ENCODE measurements at places on chromosomes 5 and 9.
A peak's percentile ranks its signal among the peaks of the same experiment; 100 is the strongest.

- DNase-seq, result no peak
These were observed 7.1 kb upstream of the EGFL7 start for GRCh38 chr9:136655536-136656182.

- DNase-seq, result no peak
These were observed 50.1 kb downstream of the FRMPD1 start for GRCh38 chr9:37700900-37701299.

GRCh38 chr5:117497601-117498000 is 923.0 kb upstream of the SEMA6A start:
- no peak for DNase-seq

- DNase-seq, result peak; percentile 48
These were observed 156.8 kb downstream of the MACROH2A1 start for GRCh38 chr5:135242021-135242865.

GRCh38 chr9:89632192-89632733 is 27.5 kb downstream of the GADD45G start:
- no peak for DNase-seq

- peak; percentile 64 for DNase-seq
These were observed 197.7 kb downstream of the MCTP1 start for GRCh38 chr5:95086927-95087815.

- DNase-seq, result no peak
These were observed 84.7 kb upstream of the BRINP1 start for GRCh38 chr9:119453980-119454379.

GRCh38 chr5:115671939-115672338 is 46.1 kb upstream of the TMED7 start:
- no peak for DNase-seq

GRCh38 chr9:98228392-98229089 is 26.9 kb downstream of the TBC1D2 start:
- peak; percentile 29 for DNase-seq

DNA sequence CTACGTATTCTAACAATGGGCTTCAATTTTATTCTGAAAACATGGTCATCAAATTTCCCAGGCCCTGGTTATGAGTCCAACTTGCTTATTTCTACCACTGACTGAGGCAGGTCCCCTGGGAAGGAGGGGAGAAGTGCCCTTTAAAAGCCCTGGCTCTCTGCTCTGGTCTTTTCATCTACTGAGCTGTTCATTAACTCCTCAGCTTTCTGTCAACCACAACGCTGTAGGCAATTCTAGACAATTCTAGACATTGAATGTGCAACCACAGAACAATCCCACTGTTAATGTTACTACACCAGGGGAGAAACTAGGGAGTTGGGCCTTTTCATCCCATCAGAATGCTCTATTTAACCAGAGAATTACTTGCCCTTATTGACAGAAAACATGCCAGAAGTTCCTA is 10.0 kb downstream of the MOCS2 start:
- DNase-seq, result no peak

DNA sequence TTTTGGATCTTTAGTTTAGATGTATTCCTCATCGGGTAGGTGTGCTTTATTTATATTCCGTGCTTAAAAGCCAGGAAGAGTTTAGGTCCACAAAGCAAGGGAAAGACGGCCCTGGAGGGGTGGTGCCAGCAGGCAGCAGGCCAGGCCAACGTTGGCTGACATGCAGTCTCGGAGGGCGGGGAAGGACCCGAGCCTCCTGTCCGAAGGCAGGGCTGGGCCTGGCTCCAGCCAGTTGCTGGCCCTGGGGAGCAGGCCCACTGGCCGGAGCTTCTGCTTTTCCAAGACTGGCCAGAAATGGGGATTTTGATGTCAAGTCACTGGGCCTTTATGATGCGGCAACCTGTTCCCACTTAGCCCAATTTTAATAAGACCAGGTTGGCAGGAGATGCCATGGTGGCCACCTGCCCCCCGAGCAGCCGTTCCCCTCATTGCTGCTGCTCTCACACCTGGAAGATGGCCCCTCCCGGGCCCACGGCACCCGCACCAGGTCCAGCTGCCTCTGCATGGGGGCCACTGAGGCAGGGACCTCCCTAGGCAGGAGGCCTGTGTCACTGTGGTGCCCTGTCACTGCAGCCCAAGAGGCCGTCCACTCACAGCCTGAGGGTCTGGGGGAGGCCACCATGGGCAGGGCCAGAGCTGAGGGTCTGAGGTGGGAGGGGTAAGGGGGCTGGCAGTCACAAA is 23.2 kb downstream of the LPCAT1 start:
- no peak for DNase-seq

GRCh38 chr5:114308017-114308416 is 53.9 kb upstream of the KCNN2 start:
- no peak for DNase-seq

- DNase-seq, result no peak
These were observed 7.3 kb downstream of the C9orf50 start for GRCh38 chr9:129613520-129614175.

DNA sequence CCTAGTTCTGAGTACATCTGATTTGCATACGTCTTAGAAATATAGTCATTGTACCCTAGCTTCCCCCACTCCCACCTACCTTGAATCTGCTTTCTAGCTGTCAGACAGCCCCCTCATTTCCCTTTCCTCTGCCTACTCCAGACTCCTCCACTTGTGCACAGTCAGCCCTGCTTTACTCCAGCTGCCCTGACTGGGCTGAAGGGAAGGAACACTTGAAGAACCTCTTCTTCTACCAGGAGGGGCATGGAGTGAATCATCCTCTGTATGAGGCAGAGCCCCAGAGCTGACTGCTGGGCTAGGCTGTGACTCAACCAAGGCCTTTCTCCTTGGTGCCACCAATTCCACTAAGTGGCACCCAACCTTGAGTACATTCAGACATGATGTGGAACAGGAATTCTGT is 18.1 kb upstream of the ZFR start:
- DNase-seq, result peak; percentile 95

DNA sequence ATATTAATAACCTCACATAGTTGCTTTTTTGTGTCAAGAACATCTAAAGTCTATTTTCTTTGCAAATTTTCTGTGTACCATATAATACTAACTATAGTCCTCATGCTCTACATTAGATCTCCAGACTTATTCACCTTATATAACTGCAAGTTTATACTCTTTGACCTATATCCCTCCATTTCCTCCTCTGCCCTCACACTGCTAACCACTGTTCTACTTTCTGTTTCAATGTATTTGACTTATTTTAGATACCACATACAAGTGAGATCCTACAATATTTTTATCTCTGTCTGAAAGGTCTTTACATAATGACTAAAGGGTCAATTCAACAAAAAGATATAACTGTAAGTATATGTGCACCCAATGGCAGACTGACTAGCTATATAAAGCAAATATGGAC is 789.7 kb upstream of the ZNF608 start:
- no peak for DNase-seq

- DNase-seq, result no peak
These were observed 189.1 kb upstream of the ANKRD55 start for GRCh38 chr5:56422076-56422762.

- DNase-seq, result no peak
These were observed 311.7 kb upstream of the ZNF608 start for GRCh38 chr5:125057912-125058826.

DNA sequence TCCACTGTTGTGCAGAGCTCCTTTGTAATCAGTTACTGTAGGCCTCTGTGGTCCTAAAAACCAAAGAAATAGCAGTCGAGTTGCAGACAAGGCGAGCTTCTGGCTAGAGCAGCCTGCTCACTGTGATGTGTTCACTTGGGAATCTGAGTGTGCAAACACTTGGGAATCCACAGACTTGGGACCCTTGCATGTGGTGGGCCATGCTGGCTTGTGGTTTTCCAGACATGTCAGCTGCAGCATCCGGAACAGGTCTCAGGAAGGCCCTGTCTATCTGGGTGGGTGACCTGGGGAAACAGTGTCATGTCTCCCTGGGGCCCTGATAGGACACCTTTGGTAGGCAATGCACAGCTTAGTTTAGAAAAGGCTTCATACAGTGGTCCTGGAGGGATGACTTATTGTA is 66.4 kb downstream of the WWC1 start:
- DNase-seq, result no peak

DNA sequence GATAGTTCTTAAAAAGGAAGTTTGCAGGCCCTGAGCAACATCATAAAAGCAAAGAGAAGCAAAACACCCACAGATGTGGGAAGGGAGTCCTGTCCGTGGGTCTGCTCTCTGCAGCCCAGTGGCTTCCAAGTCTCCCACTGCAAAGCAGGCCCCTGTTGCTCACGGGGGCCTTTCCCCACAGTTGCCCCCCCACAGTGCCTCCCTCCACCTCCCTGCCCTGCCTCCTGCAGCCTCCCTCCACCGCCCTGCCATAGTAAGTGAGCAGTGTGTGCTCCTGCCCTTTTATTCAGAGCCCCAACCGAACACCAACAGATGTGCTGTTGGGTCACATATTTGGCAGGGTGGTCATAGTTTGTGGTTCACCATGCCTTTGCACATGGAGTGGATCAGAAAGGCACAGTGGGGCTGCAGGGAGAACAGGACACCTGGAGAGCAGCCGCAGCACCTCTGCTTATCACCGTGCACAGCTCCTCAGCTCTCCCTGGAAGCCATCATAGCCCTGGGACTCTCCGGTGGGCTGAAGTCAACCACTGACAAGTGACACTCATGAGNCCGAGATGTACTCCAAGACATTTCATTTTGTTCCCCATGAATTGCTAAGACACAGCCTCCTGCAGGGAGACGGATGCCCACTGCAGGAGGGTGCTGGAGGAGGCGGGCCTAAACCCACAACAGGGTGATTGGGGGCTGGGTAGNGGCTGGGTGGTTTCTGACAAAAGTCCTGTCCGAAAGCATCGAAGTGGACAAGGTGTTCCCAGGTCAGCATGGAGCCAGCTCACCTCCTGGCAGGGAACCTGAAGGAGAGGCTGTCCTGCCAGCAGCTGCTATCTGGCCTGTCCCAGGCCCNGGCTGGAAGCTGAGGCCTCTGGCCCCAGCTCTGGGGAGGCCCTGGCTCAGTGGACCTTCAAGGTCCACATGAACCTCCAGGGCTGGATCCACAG is 278.9 kb downstream of the GADD45G start:
- DNase-seq, result peak; percentile 24

DNA sequence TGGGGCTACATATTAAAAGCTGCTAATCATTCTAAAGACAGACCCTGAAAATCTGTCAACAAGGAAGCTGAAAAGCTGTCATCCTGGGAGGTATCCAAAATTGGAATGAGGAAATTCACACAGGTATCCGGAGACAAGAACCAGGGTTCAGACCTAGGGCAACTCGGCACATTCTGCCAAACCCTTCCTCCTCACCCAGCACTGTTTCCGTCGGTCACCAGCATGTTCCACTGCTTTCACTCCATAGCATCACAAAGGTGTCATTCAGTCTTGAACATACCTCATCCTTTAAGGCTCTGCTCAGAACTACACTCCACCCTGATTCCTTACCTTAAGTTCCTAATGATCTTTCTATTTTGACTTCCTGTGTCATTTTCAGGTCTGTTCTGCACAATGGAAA is 153.1 kb upstream of the RASA1 start:
- no peak for DNase-seq

GRCh38 chr5:27020973-27021372 is 17.4 kb downstream of the CDH9 start:
- DNase-seq, result no peak

Measured in suppressor macrophage treated with lipopolysaccharide for 1 hour (primary cell).